HFF-Myc (cell line): ENCODE measurements at places on chromosomes 16 and 17.

GRCh38 chr17:44502598-44503146, 534 bp downstream of the GPATCH8 start:
- DNase-seq, result no peak

- DNase-seq, result no peak
Observed at GRCh38 chr17:69460963-69461922, 46.7 kb downstream of the MAP2K6 start.

- no peak for DNase-seq
Observed at GRCh38 chr17:81870131-81870980, 781 bp downstream of the ARHGDIA start.

DNA sequence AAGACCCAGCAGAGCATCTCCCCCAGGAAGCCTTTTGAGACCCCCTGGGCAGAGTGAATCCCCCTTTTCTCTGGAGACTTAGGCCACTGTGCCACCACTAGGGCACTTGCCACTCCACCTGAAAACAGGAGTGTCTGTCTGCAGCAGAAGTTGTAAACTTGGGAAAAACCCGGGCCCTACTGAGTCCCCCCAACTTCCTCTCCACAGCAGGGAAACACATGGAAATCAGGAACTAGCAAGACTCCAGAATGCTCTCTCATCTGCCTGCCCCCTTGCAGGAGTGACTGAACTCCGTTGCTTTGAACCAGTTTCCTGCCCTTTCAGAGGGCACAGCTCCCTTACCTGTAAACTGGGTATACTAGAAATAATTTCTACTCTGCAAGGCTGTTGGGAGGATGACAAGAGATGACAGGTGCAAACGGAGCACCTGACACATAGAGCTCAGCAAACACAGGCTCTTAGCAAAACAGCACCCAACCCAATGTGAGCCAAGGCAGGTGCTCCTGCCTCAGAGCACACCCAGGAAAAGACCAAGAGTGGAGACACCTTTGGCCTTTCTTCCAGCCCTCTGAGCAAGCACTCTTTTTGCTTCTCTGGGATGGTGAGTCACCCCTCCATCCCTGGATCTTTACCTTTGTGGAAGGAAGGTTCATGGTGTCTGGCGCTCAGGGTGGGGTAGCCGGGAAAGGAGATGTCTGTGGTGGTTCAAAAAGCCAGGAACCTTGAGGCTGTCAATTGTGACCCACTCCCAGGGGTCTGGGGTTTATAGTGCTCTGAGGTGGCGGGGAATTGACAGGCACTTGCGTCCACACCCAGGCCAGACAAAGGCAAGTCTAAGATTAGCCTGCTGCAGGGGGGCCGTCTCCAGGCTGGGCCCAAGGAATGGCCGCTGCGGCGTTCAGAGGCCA, at the start of gene HCRT:
HCRT (minus strand) TSS at position 740 of the 908 bp plus-strand sequence; CDS start at position 653, 87 bp downstream.
- DNase-seq, result no peak

DNA sequence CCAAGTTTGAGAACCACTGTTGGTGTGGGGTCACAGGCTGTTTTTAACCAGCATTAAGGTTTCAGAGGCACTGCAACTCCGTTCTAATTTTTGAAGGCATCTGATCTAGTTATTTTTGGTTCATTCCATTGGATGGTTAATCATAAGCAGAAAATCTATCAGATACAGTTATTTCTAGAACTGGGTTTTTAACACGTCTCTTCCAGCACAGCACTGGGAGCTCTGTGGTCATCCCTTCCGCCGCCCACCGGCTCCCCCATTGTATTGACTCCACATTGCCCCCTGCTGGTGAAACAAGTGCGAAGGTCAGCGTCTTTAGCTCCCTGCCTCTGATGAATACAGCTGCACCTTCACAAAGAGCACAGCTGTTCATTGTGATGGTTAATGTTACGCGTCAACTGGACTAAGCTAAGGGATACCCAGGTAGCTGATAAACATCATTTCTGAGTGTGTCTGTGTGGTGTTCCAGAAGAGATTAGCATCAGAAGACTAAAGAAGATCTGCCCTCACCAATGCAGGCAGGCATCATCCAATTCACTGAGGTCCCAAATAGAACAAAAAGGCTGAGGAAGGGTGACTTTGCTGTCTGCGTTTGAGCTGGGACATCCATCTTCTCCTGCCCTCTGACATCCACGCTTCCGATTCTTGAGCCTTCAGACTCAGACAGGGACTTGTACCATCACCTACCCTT, 8.5 kb downstream of the CCL18 start:
- peak; percentile 2 for DNase-seq
